ENCODE measurements at places on chromosomes 7 and 10. TPM values are rescaled to one million over a fixed set of nuclear protein-coding genes. Genes with fewer than 3 reads are reported as not detected.

DNA sequence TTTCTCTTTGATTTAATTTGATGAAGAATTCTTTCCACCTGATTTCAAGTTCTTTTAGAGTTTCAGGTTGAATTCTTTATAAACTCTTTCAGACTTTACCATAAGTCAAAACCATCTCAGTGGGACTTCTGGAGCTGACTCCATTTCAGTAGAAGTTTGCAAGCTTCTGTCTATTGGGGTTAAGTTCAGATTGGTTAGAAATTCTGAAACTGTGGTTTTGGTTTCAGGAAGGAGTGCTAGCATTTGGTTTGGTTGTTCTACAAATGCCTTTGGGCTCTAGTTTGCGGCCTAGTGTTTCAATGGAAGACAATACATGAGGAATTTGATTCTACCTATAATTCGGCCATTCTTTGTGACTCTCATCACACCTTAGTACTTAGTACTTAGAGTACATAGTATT lies 176.8 kb upstream of the RHOBTB1 start:
- no peak for DNase-seq

- no peak for DNase-seq
These were observed 66.5 kb downstream of the BICC1 start for GRCh38 chr10:58579011-58579655.

- DNase-seq = no peak
These were observed 330.9 kb downstream of the CXCL12 start for GRCh38 chr10:44054046-44054445.

- no peak for DNase-seq
These were observed 824.1 kb upstream of the IGFBP3 start for GRCh38 chr7:46744957-46745706.

DNA sequence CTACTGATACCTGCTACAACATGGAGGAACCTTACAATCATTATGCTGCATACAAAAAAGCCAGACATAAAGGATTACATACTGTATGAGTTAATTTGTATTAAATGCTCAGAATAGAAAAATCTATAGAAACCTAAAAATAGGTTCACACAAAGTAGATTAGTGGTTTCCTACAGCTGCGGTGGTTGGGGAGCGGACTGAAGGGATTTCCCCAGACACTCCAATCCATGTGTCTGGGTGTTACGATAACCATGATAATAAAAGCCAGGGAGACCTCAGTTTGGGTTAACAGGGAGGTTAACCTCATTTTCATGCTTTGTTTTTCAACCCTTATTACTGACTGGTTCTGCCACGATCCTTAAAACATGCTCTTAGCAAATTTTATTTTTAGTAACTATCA lies 355.9 kb downstream of the KCNMA1 start:
- DNase-seq = no peak

DNA sequence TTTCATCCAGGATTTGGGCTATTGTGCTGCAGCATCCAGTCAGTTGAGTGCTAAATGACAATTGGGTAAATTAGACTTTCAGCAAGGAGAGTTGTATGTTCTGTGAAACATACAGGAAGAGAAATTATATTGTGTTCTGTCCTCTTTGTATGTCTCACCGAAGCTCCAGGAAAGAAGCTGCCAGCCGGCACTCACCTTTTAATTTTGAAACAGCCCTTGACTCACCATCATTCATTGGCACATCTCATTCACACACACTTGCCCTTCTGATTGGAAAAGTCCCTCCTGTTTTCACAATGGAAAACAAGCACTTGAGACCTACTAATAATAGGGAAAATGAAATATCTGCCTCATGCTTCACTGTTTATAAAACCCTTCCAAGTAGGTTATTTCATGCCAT lies 495.6 kb downstream of the RPS24 start:
- no peak for DNase-seq

DNA sequence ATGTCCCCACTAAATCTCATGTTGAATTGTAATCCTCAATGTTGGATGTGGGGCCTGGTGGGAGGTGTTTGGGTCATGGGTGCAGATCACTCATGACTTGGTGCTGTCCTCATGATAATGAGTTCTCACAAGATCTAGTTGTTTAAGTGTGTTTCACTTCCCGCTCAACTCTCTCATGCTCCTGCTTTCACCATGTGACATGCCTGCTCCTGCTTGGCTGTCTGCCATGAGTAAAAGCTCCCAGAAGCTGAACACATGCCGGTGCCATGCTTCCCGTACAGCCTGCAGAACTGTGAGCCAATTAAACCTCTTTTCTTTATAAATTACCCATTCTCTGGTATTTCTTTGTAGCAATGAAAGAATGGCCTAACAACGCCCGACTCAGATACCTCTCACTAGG lies 6.2 kb upstream of the PSTK start:
- DNase-seq = no peak

Gene GJD4
- total RNA-seq = not detected

Gene PDK4
- 2.2 TPM for total RNA-seq

All from naive thymus-derived CD8-positive, alpha-beta T cell (primary cell).